Daoy (cell line): ENCODE measurements at places on chromosomes 13 and 19. TPM values are rescaled to one million over a fixed set of nuclear protein-coding genes. Genes with fewer than 3 reads are reported as not detected.

The ACP7 gene
- total RNA-seq: 0.57 TPM in 1 of 2 replicates, not detected in the other

The PNMA8C gene
- not detected in 2 replicates for total RNA-seq

The ZNF560 gene
- 4.6 and 5.5 TPM in 2 replicates for total RNA-seq

The FCAR gene
- total RNA-seq: not detected in 2 replicates

The CDC16 gene
- total RNA-seq: 19.0 and 19.5 TPM in 2 replicates

The FGF14 gene
- total RNA-seq: 0.06 TPM in 1 of 2 replicates, not detected in the other

The ERFL gene
- total RNA-seq: not detected in 2 replicates

The MUC16 gene
- total RNA-seq: not detected in 2 replicates

The LRFN3 gene
- 1.2 and 1.4 TPM in 2 replicates for total RNA-seq

The POP4 gene
- total RNA-seq: 129 and 169 TPM in 2 replicates

The OR7D2 gene
- not detected in 2 replicates for total RNA-seq

The AKT2 gene
- 83.6 and 84.5 TPM in 2 replicates for total RNA-seq

The TMEM221 gene
- not detected in 2 replicates for total RNA-seq

The ANKLE1 gene
- total RNA-seq: 1.6 and 2.3 TPM in 2 replicates

The MAB21L1 gene
- 0.65 and 0.74 TPM in 2 replicates for total RNA-seq

The ZNF763 gene
- total RNA-seq: not detected in 2 replicates

The PRODH2 gene
- total RNA-seq: not detected in 2 replicates

The ADM5 gene
- 0.27 and 0.40 TPM in 2 replicates for total RNA-seq

The SCN1B gene
- total RNA-seq: 2.9 and 6.6 TPM in 2 replicates

The ZNF93 gene
- 29.1 and 33.4 TPM in 2 replicates for total RNA-seq

The MCEMP1 gene
- not detected in 2 replicates for total RNA-seq

The LGALS4 gene
- total RNA-seq: not detected in 2 replicates

The ATP8B3 gene
- total RNA-seq: 1.8 TPM in 1 of 2 replicates, not detected in the other

The ZNF208 gene
- total RNA-seq: 4.0 and 4.3 TPM in 2 replicates

The IGFL3 gene
- total RNA-seq: not detected in 2 replicates

The ZNF667 gene
- total RNA-seq: 1.4 and 8.1 TPM in 2 replicates

The TLE6 gene
- total RNA-seq: 0.69 and 12.3 TPM in 2 replicates
